ENCODE measurements at places on chromosomes 16 and 17.

DNA sequence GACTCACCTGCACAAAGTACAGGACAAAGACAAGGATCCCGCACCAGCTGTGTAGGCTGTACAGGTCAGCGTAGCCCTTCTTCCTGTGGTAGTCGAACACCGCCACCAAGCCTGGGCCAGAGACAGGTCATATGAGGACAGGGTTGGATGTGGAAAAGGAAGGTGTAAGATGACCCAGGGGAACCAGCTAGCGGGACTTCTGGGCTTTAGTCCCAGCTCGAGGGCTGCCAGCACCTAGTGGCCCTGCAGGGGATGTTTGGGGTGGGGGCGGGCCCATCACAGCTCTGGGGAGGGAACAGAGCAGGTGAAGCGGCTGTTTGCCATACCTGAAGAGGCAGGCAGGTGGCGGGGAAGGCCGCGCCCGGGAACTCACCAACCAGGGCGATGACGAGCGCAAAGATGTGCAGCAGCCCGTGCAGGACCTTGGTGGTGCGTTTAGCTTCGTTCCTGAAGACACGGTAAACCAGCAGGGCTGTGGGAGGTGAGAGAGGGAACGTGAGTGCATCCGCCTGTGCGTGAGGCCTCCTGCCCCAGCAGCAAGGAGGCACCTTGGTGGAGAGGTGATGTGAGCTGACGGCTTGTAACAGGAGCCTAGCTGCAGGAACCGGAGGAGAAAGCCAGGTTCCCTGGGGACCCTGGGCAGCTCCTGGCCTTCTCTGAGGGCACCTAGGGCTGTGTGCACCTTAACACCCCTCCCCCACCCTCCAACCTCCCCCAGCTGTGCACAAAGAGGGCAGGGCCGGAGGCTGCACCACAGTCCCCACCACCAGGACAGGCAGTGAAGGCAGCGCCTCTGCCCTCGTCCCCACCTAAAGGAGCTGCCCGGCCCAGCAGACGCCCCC, 10.2 kb downstream of the CYB561 start:
- DNase-seq = no peak

GRCh38 chr17:31778523-31778922, 80.5 kb downstream of the COPRS start:
- peak; percentile 48 for DNase-seq

- no peak for DNase-seq
Observed at GRCh38 chr17:49817993-49818392, 29.5 kb downstream of the KAT7 start.

DNA sequence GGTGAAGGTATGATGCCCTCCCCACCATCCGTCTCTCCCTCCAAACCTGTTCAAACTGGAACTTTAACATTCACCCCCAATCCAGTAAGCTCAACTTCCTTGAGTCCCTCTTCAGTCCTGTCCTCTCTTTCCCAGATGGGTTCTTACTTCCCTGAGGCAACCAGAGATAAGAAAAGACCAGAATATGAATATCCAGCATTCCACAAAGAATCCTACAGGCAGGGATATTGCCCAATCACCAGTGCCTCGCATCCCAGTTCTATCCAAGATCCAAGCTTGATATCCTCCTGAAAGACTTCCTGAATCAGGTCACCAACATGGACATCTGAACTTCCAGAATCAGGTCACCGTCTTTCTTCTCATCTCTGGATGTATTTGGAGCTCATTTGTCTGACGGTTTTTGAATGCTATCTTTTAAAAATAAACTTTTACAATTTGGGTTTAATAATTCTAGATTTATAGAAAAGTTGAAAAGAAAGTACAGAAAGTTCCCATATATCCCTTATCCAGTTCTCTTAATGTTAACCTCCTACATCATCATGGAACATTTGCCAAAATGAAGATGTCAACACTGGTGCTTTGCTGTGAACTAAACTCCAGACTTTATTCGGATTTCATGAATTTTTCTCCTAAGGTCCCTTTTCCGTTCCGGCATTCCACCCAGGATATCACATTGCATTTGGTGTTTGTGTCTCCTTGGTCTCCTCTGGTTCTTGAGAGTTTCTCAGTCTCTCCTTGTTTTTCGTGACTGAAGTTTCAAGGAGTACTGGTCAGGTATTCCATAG, 13.7 kb upstream of the COL1A1 start:
- no peak for DNase-seq

- DNase-seq = no peak
Observed at GRCh38 chr16:7550096-7550495, 217.5 kb downstream of the RBFOX1 start.

DNA sequence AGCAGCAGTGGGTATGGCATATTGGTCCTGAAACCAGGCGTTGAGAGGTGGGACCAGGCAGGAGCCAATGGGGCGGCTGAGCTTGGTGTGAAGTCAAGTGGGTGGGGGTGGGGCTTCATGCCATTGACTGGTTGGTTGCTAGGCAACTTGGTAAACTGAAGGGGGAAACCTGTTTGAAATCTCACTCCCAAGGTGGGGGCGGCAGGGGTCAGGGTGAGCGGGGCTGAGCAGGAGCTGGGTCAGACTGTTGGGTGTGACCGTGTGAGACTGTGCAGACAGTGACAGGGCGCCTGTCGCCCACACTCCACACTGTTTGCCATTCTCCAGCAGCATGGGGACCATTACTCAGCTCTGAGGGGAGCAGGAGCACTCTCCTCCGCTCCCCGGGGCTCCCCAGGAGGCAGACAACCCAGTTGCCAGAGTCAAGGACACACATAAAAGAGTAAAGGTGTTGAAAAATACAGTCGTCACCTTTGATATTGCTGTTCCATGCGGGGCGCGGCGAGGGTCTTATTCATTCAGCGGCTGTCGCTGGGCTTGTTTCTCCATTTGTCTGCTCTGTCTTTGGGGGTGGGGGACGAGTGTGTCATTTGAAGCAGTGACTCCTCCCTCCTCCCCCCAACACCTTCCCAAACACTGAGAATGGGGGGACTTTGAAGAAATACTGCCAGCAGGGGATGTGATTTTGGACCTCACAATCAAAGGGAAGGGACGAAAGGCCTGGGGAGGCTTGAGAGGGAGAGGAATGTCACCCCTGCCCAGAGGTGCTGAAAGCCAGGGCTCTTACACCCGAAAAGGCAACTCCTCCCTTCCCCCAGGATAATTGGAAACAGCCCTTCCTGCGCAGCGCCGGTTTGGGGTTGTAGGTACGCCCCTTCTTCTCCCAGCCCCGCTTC, 1.2 kb upstream of the EFNB3 start:
- DNase-seq = no peak

DNA sequence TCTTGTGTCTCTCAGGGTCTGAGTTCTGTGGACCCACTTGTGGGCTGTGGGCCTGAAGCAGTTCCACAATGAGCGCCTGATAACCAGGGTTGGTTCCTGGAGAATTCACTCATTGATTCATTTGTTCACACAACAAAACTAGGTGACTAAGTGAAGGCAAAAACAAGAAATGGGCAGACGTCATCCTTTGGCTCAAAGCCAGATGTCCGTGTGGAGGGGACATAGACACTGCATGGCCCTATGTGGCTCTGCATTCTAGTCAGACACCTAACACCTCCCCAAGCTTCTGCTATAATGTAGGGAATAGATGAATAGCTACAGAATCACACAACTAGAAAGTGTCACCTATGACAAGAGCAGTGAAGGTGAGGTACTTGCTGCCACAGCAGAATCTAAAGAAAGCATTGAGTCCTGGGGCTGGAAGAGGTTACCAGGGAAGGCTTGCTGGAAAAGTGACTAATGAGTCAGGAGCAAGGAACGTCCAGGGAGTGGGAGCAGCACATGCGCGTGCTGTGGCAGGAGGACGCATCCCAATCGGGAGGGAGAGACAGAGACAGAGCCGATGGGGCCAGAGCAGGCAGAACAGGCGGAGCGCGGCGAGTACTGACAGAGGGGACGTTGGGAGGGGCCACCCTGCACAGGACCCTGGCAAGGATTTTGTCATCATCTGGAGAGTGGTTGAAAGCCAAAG, 58.9 kb downstream of the CES1 start:
- no peak for DNase-seq

GRCh38 chr17:77087650-77088454, 52.9 kb upstream of the SEC14L1 start:
- no peak for DNase-seq

GRCh38 chr17:55210292-55210691, 54.5 kb upstream of the HLF start:
- no peak for DNase-seq

- peak; percentile 61 for DNase-seq
Observed at GRCh38 chr16:12089492-12090150, 113.1 kb downstream of the SNX29 start.

DNA sequence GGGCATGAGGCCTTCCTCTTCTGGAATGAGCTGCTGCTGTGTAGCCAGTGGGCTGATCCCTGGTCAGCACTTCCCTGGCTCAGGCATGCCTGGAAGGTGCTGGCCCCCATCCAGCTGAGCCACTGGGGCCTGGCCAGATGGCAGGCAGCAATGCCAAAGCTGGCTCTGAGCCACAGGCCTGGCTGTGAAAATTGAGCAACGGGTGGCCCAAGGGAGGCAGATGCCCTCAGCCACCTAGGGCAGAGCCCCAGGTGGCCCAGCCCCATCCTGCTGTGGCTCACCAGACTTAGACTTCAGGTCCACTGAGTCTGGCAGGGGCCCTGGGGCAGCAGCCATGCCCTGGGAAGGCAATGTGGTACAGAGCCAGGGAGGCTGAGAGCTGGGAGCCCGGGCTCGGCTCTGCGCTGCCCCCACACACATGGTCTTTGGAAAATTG, 8.5 kb upstream of the CRHR1 start:
- no peak for DNase-seq

All from GDM1 (cell line).